Fibroblast of lung (primary cell): ENCODE measurements at places on chromosomes 2 and 18.

- no peak for DNase-seq
Measured at GRCh38 chr18:77822632-77823031, 573.0 kb downstream of the GALR1 start.

GRCh38 chr2:143347901-143348414 lies 218.7 kb downstream of the ARHGAP15 start:
- DNase-seq, result no peak

GRCh38 chr2:173523497-173523896 lies 168.8 kb downstream of the CDCA7 start:
- no peak for DNase-seq

DNA sequence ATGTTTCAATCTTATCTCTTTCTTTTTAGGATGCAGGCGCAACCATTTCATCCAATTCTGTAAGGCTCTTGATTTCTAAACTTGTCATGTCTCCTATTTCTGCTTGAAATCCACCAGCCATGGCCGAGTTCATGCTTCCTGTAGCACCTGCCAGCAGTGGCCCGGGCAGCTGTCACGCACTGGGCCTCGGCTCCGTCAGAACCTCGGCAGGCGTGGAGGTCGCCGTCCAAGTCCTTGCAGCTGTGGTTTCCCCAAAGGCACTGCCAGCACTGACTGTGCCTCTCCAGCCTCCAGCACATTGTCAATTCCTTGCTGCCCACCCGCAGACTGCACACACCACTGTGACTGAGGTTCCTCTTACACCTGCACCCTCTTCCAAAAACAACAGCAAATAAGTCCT lies 188.7 kb upstream of the SALL3 start:
- DNase-seq, result no peak

DNA sequence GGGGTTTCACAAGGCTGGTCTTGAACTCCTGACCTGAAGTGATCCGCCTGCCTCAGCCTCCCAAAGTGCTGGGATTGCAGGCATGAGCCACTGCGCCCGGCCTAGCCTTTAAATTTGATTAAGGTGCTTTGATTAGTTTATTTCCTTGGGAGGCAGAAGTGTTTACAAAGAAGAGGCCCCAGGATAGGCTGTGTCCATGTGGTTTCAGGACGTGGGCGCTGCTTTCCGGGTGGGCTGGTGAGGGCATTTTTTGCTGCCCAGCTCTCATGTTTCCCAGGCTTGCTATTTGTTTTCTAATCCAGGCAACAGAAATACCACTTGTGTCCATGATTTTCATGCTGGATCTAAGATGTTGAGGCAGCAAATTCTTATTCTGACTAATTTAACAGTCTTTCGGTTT lies 124.2 kb downstream of the SH3RF3 start:
- DNase-seq, result no peak

GRCh38 chr2:64770781-64771334 lies 117.1 kb upstream of the SERTAD2 start:
- DNase-seq, result peak; percentile 94

GRCh38 chr2:202566286-202566685 lies 68.5 kb upstream of the FAM117B start:
- no peak for DNase-seq

GRCh38 chr2:138516030-138516704 lies 14.6 kb downstream of the SPOPL start:
- DNase-seq, result peak; percentile 82

DNA sequence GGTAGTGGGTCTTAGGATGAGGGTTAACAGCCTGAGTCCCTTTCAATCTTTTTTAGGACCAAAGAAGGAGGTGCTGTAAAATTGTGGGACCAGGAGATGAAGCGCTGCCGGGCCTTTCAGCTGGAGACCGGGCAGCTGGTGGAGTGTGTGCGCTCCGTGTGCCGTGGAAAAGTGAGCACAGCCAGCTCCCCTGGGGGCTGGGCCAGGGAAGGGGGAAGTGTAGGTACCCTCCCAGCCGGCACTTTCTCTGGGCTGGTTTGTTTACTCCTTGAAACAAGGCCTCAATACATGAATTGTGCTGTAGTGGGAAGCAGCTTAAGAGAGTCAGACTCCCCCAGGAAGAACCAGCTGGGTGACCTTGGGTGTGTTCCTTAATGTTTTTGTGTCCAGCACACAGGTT lies 90.1 kb downstream of the RTN4 start:
- DNase-seq, result no peak

DNA sequence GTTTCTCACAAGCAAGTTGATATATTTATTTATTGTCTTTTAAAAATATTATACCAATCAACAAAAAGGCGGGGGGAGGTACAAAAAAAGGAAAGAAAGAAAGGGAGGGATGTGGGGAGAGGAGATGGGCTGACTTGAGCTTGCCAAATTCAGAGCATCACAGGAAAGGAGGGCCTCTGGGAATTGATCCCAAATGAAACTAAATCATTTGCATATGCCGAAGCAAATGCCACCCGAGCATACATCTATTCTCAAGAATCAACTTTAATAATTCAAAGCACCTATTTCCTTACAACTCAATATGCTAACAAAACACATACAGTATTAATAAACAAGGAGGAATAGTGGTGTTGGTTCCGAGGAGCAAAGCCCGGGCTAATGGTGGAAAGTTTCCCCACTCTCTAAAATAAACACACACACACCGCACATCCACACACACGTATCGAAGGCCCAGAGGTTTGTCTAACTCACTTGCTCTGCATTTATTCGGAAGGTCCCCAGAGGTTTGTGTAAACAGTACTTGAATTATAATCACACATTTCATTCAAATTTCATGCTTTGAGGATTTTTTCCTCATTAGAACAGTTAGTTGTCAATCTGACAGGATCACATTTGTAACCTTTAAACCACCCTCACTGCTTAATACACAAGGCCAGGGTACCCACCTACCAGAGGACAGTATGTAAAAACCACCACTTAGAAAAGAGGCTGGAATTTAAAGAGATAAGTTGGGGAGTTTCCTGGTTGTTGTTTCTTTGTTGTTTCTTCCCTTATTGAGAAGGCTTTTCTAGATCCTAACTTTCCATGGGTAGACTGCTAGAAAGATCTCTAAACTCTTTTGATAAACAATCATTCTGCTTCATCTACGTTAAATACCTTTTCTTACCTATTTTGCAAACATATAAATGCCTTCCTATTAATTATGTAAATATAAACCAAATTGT lies 264.7 kb downstream of the TCF4 start:
- DNase-seq, result peak; percentile 48

GRCh38 chr18:69411199-69411598 lies 10.5 kb downstream of the DOK6 start:
- no peak for DNase-seq
